ENCODE measurements at places on chromosomes 7 and 10.

- DNase-seq = no peak
Observed at GRCh38 chr7:108143658-108144420, 13.7 kb upstream of the LAMB4 start.

- no peak for DNase-seq
Observed at GRCh38 chr10:49141541-49142332, 7.9 kb upstream of the FAM170B start.

- no peak for DNase-seq
Observed at GRCh38 chr7:98722402-98722801, 105.3 kb downstream of the NPTX2 start.

- no peak for DNase-seq
Observed at GRCh38 chr10:25180801-25181200, 6.0 kb downstream of the GPR158 start.

DNA sequence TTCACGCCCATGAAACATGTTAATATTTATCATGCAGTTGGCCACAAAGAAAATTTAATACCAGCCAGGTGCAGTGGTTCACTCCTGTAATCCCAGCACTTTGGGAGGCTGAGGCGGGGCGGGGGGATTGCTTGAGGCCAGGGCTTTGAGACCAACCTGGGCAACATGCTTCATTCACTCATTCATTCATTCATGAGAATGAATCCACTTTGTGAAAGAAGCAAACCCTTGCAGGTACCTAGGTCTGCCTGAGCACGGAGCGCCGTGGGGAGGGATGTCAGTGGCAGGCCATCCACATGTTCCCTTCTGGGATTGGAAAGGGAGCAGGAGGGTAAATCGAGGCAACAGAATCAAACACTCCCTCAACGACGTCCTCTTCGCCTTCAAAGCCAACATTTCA is 4.7 kb downstream of the ANXA11 start:
- DNase-seq = no peak

DNA sequence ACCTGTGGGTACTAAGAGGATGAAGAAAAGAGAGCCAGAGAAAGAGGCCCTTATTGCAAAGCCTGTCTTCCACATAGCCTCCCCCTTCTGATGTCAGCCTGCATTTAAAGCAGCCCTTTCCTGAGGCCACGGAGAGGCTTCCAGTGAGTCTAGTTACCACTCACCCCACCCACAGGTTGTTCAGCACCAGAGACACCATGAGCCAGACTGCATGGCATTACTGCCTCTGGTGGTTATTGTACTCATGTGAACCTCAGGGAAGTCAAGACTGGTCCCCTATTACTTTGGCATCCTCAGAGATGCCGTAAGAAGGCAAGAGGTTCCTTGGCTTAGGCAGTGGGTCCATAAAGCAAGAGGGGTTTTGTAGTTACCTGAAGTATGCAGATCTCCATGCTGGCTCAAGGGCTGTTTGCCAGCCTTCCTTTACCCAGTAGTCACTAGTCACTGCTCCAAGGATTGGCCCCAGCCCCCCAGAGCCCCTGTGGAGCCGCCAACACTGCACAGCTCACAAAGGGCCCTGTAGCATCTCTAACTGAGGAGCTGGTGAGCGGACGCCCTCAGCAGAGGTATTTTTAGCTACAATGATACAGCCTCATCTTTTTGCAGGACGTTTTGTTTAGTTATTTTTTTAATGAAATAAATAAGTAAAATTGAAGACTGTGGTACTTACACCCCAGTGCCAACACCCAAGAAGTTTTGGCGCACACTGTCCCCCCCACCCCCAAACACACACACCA is 20.7 kb downstream of the LRRC4 start:
- no peak for DNase-seq

- no peak for DNase-seq
Observed at GRCh38 chr7:29527505-29528108, 36.0 kb upstream of the PRR15 start.

GRCh38 chr10:19993714-19994315 is 177.6 kb downstream of the PLXDC2 start:
- DNase-seq = no peak

GRCh38 chr7:32283546-32283945 is 206.6 kb downstream of the LSM5 start:
- DNase-seq = no peak

- peak; percentile 75 for DNase-seq
Observed at GRCh38 chr7:44973610-44974401, 5.0 kb downstream of the MYO1G start.

- peak; percentile 14 for DNase-seq
Observed at GRCh38 chr10:55311848-55312635, 511.0 kb upstream of the PCDH15 start.

- DNase-seq = no peak
Observed at GRCh38 chr10:21751341-21752310, 217.6 kb downstream of the MLLT10 start.

DNA sequence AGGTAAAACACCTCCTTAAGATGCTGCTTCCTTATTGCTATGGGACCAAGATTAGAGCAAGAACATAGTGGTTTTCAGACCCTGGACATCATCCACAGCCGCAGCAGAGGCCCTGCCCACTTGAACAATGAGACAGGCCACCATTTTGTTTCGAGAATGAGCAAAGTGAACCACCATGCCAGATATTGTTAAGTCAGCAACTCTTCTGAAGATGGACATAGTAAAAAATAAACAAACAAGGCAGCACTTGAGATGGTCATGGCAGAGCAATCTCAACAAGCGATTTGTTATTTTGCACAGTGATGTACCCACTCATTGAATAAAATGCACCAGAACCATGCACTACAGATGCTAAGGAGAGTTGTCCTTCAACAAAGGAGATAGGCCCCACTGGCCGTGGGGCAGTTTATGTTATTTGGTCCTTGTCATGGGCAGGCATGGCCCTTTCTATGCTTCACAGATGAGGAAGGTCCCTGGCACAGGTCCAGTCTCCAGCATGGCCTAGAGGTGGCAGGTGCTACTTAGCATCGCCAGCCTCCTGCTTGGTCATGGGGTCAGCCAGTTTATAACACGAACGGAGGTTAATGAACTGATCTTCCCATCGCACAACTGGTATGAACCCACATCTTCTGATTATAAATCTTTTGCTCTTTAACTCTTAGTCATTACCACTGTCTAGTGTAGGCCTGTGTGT is 44.1 kb downstream of the IKZF1 start:
- DNase-seq = no peak

DNA sequence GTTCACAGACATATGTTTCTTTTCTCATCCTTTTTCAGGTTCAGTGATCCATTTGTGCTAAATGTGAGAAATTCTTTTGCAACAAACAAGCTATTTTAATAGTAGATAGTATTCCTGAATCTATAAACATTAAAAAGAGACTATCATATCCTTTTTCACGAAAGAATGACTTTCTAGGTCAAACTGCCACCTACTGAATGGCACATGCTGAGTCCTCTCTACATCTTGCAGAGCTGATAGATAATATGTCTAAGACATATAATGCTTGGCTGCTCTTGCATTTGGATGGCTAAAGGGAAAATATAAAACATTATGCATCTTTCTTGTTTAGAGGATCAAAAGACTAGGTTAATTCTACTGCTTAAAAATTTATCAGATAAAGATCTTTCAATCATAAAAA is 114.1 kb upstream of the SLC26A5 start:
- no peak for DNase-seq

DNA sequence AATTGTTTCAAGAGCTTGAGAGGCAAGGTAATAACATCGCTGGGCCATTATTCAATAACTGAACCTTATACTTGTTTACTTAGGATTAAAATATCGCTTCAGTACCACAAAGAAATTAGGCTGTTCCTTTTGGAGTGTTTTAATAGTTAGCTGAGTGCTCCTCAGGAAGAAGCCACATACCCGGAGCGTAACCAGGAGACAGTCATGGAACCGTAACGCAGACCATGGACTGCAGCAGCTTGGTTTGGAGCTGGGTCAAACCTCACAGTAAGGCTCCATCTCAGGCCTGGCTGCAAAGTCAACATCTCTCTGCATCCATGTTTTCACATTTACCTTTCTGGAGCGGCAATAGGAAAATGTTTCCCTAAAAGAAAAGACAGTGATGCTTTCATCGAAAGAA is 599.0 kb downstream of the TNS3 start:
- DNase-seq = no peak

DNA sequence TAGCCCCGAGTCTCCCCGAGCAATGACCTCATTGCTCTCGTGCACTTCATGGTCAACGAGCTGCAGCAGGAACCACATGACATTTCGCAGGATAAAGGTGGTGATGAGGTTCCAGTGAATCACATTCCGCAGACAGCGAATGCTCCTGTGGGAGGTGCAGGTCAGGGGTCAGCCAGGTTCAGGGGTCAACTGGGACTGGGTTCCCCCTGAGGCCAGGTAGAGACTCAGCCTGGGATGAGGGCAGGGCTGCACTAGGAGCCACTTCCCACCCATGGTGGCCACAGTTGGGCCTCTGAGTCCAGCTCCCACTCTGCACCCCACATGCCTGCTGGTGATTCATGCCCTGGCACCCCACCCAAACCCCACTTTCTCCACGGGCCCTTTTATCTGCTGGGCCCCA is 17.2 kb downstream of the CRHR2 start:
- DNase-seq = no peak

GRCh38 chr10:48789486-48790456 is 105.1 kb downstream of the WDFY4 start:
- no peak for DNase-seq

- DNase-seq = no peak
Observed at GRCh38 chr10:122333037-122333436, 41.5 kb upstream of the PLEKHA1 start.

- peak; percentile 54 for DNase-seq
Observed at GRCh38 chr10:77643795-77644468, 6.3 kb upstream of the KCNMA1 start.

GRCh38 chr10:98664329-98665042 is 217.8 kb upstream of the HPS1 start:
- peak; percentile 20 for DNase-seq

- DNase-seq = no peak
Observed at GRCh38 chr7:134083766-134084487, 43.2 kb upstream of the LRGUK start.

DNA sequence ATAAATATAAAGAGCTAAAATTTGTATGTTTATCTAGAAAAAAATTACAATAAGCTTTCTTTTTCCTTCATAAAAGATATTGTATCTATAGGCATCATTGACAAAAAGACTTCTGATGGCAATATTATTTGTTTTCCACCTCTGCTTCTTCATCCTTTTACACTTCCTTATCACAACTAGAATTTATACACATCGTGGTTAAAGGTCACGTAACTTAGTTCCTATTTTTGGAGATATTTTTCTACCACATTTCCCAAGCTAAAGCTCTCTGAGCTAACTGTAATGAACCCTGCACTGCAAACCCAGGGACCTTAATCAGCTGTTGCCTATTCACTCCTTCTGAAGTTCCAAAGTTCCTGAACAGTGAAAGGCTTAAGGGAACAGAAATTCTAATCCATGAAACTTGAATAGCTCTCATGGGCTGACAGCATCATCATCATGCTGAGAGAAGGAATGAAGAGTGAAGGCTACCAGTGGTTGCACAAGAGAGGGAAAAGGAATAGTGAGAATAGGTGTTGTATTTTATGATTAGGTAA is 106.1 kb upstream of the SLC13A1 start:
- no peak for DNase-seq

- DNase-seq = no peak
Observed at GRCh38 chr10:92799568-92799967, 48.8 kb upstream of the EXOC6 start.

GRCh38 chr7:130922206-130923112 is 188.5 kb upstream of the KLF14 start:
- DNase-seq = no peak

GRCh38 chr7:122415510-122415909 is 111.0 kb upstream of the FEZF1 start:
- DNase-seq = no peak

GRCh38 chr10:128518000-128518399 is 391.8 kb upstream of the MKI67 start:
- no peak for DNase-seq

GRCh38 chr7:128871050-128871449 is 8.4 kb downstream of the ATP6V1F start:
- no peak for DNase-seq

- DNase-seq = peak; percentile 36
Observed at GRCh38 chr7:135930565-135931461, 46.3 kb downstream of the MTPN start.

DNA sequence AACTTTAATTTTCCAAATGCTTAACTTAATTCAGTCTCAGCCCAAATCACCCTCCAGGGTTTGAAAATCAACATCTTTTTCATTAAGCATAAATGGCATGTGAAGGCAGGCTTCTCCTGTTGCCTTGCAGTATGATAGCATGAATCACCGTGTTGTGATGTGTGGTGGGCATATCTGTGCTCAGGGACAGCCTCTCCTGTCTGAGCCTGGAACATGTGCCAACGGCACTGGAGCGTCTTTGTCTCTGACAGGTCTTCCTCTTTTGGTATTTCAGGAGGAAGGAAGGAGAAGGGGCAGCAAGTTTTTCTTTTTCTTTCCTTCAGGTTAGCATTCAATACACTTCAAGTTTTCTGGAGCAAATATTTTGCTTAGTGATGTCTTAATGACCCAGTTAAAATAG is 57.6 kb downstream of the LRGUK start:
- no peak for DNase-seq

- no peak for DNase-seq
Observed at GRCh38 chr10:122446668-122447423, 7.6 kb upstream of the ARMS2 start.

- no peak for DNase-seq
Observed at GRCh38 chr10:62031507-62031906, 130.0 kb downstream of the ARID5B start.

DNA sequence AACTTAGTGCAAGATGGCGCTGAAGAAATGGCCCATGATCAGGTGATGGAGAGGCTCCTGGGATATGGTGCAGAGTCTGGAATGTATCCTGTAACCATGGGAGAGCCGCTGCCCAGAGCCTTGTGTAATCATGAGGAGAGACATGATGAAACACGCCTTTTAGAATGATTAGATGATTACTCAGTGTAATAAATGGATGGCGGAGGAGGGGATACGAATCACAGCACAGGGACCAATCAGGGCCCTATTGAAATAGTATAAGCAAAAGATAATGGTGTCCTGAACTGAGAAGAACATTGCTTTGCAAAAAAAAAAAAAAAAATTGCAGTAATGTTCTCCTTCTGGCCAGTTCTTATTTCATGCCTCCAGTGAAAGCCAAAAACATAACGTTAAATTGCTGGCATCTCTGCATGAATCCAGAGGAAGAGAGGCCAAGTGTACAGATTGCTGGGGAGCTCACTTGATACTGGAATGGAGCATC is 668.5 kb upstream of the AUTS2 start:
- DNase-seq = no peak

DNA sequence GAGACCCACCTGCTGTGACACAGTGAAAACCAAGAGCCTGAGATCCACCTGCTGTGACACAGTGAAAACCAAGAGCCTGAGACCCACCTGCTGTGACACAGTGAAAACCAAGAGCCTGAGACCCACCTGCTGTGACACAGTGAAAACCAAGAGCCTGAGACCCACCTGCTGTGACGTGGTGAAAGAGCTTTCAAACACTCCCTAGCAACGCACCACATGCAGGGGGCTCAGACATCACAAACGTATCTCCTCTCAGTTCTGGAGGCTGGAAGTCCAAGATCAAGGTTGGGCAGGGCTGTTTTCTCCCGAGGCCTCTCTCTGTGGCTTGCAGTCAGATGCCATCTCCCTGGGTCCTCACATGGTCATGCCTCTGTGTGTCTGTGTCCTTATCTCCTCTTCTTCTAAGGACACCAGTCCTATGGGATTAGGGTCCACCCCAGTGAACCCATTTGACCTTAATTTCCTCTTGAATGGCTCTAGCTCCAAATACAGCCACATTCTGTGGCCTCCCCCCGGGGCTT is 43.8 kb downstream of the INSIG1 start:
- DNase-seq = no peak

GRCh38 chr10:121791761-121792160 is 136.1 kb downstream of the ATE1 start:
- no peak for DNase-seq

- no peak for DNase-seq
Observed at GRCh38 chr10:72016608-72017300, 52.6 kb downstream of the CHST3 start.
